ENCODE measurements at places on chromosomes 7 and 10.
A peak's percentile ranks its signal among the peaks of the same experiment; 100 is the strongest.

- DNase-seq, result no peak
Measured at GRCh38 chr10:132392184-132392800, 4.7 kb upstream of the PWWP2B start.

DNA sequence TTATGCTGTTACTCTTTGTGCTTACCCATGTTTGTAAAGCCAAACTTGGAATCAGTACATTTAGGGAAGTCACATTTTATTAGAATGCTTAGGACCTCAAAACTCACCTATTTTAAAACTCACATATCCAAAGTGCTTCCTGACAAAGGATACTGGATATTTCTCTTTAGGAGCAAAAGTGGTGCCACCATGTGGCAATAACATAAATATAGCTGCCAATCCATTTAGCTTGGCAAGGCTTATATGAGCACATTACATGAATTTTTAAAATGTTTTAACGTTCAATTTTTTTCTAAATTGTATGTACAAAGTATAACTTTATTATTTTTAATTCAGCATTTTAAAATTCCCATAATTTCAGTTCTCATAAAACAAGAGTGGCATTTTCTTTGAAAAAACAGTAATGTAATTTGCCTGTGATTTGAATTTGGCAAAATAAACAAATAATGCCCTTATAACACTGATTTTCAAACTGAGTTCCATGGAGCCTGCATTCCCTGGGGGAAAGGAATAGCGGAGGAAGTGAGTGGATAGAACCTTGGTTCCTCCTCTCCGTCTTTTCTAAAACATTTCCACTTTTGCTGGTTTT is 75.4 kb downstream of the HDAC9 start:
- no peak for DNase-seq

GRCh38 chr10:10520491-10521385 is 496.9 kb upstream of the CELF2 start:
- no peak for DNase-seq

DNA sequence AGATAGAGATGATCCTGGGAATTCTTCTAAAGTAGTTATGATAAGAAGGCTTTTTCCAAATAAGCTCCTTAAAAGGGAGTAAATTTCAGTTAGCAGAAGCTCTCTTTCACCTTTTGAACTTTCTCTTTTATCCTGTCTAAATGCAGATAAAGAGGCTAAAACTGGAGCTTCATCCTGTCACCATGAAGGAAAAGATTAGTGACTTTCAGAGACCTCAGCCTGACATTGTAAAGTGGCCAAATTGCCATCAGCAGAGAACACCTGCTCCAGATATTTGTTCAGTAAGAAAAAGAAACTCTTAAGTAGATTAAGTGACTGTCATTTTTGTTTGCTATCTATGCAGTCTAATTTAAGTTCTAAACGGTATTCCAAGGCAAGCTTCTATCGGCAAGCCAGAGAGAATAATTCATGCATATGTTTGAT is 18.3 kb downstream of the VWDE start:
- no peak for DNase-seq

DNA sequence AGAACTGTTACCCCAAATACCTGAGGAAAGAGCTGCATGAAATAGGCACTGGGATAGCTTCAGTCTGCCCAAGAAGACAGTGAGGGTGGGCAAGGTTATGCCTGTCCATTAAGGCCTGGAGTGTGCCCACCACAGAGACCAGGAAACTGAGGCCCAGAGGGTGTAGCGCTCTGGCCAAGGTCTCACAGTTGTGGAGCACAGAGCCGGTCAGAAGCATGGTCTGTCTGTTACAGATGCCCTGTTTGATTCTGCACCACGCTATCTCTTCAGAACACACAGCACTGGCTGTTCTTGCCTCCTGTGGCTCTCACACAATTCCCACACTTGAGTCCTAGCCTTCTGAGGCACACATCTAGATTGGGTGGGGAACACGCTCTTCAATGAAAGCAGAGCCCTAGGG is 261.4 kb downstream of the GRID1 start:
- no peak for DNase-seq

DNA sequence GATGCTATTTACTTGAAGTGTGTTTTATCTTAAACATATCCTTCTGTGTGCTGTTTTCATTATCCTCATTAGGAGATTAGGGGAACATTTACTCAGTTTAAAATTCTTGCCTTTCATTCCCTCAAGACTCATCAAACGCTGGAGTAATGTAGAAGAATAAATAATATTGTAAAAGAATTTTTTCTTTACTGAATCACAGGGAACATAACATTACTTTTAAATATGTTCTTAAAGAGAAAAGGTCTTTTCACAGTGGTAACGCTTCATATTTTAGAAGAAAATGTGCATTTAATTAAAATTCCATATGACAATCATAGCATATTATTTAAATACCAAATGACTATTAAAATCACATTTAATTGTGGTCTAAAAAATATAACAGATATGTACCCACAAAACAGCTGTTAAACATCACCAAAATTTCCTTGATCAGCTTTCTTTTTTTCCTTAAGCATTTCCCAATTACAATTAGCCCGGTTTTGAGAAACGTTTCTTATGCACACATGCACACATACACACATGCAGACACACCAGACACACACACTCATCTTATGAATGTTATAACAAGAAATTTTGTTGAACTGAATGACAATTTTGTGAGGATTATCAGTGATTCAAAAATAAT is 102.0 kb upstream of the GLI3 start:
- no peak for DNase-seq

DNA sequence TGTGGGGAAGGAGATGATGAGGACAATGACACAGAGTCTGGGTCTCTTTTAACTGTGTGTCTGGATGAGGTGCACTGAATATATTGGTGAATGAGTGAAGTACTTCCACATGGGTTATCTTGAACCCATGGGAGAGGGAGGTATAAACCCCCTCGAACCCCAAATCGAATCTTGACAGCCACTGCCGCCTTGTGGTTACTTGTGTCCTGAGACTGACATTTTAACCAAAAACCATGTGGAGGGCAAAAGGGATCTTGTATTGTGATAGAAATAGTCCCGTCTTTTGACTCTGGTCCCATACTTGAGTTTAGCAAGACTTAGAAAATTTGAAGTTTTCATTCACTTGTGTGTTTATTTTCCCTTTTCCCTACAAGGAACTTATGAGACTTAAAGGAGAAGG is 283.3 kb downstream of the PHTF2 start:
- no peak for DNase-seq

DNA sequence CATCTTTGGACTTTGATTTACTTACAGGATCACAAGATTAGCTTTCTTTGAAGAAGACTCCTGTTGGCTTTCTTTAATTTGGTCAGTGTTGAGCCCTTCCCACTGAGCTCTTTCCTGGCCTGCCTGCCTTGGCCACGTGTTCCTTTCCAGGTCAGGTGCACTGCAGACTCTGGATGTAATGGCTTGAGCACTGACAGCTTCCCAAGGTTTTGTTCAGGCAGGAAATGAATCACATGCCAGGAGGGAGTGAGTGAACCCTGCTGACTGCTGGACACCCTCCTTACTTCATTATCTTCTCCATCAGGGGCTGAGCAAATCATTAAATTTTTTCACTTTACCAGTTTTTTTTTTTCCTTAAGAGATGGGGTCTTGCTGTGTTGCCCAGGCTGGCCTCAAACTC is 29.8 kb downstream of the SNX10 start:
- no peak for DNase-seq

DNA sequence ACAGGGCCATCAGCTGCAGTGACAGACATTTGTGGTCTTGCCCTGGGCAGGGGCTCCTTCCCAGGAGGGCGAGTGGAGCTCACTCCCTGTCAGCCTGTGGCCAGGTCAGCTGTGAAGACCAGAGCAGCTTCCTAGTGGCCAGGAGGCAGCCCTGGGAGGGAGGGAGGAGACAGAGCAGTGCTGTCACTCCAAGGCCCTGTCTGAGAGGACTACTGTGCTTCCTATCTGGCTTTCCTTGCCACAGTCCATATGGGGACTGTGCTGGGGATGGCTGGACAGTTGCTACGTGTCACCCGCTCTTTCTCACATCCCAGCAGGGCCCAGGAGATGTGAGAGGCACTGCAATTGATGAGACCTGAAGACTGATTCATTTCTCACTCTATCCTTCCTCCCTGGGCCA is 15.2 kb upstream of the ADCYAP1R1 start:
- no peak for DNase-seq

DNA sequence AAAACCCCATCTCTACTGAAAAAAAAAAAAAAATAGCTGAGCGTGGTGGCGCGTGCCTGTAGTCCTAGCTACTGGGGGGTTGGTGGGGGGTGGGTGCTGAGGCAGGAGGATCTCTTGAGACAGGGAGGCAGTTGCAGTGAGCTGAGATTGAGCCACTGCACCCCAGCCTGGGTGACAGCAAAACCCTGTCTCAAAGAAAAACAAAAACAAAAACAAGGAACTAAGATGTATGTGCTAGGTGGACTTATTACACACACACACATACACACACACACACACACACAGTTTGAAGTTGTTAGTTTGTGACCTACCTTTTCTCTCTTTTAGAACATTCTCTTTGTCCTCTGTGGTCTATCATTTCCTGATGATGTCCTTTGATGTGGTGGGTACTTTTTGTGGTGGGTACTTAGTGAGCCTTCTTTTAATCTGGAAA is 53.5 kb downstream of the EXOC6 start:
- DNase-seq, result no peak

- peak; percentile 43 for DNase-seq
Measured at GRCh38 chr10:36534471-36535002, 590.9 kb upstream of the ANKRD30A start.

- no peak for DNase-seq
Measured at GRCh38 chr10:36592964-36593363, 532.4 kb upstream of the ANKRD30A start.

DNA sequence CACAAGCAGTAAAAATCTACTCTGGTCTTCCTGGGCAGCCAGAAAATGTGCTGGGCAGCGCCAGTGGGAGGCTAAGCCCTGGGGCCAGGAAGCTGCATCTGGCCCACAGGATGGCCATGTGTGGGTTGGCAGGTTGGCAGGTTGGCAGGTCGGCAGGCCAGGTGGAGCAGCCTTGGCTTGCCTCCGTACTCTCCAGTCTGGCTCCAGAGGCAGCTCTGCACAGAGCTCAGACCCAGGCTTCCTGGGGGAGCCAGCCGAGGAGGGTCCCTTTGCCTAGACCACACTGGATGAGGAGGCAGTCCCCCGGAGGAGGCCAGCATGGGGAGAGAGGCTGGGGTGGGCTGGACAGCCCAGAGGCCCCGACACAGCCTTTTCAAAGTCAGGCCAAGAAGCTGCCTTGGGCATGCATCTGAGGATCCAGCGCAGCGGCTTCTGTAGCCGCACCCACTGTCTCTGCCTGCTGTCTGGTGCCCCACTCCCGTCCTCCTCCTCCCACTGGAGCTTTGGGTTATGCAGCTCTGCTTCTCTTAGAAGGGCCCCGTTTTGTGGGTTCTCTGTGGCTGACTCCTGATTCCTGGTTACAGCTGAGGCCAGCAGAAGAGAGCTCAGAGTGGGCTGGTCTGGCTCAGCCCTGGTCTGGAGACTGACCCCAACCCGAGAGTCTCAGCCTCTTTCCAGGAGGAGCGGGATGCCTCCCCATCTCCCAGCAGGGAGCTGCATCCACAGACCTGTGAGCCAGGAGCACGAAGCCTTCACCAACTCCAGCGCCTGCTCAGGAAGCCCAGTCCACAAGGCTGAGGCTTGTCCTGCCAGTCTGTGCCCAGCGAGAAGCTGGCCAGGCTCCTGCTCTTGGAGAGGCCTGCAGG is 44.6 kb downstream of the CFAP46 start:
- no peak for DNase-seq

GRCh38 chr7:123865517-123866117 is 20.6 kb downstream of the HYAL4 start:
- DNase-seq, result no peak

GRCh38 chr7:27164367-27165088 is 809 bp downstream of the HOXA9 start:
- no peak for DNase-seq

DNA sequence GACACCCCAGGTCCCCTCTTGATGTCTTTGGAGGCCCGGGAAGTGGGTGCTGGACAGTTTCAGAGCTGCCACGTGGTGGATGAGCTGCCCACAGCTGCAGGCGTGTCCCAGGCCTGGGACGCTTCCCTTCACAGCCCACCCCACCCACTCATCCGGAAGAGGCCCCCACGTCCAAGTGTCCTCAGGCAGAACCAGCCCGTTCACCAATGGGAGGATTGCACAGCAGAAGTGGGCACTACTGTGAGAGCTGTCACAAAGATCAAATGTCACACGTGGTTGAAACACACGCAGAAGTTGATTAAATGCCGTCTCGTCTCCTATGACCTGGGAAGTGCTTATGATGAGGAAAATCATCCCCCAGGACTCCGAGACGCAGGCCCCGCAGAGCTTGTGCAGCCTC is 52.9 kb downstream of the STK32C start:
- DNase-seq, result no peak

DNA sequence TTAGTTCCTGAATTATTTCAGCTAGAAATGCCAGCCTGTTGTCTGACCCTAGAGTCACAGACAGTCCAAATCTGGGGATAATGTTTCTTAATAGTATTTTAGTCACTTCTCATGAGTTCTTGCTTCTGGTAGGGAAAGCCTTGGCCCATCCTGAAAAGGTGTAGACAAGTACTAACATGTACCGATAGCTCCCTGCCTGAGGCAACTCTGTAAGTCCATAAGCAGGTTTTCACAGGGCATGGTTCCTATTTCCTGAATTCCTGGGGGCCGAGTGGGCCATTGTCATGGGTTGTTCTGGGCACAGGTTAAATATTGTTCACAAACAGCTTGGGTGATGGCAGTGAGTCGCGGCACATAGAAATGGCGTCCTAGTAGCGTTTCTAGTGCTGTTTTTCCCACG is 3.1 kb upstream of the ZNF117 start:
- peak; percentile 12 for DNase-seq

DNA sequence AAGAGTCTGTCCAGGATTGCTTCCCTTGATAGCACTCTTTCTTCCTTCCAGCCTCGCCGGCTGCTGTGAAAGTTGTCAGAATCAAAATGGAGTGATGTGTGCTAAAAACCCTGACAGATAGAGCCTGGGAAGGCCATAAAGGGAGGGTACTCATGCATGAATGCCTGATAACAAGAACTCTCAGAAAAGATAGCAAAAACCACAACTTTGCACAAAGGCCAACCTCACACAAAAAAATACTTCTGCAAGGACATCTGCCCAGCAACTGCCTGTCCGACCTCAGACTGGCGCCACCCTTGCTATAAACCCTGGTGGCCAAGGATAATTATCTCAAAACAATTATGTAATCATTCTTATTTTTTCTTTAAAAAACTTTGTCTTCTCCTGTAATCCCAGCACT is 133.2 kb upstream of the SVIL start:
- DNase-seq, result no peak

GRCh38 chr7:46444256-46444655 is 523.2 kb upstream of the IGFBP3 start:
- no peak for DNase-seq

DNA sequence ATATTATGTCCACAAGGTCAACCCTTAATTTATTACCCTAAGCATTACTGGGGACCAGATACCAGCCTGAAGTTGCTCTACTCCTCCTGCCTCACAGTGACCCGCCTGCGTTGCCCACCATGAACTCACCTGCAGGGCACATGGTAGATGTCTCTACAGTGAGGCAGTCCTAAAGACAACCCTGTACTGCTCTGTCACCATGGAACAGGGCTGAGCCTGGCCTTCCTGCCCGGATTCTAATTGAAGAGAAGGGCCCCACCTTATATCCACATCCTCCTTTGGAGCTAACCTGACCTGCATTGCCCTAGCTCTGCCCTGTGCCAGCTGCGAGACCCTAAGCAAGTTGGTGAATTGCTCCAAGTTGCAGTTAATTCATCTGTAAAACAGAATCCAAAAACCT is 4.1 kb downstream of the SH3PXD2A start:
- no peak for DNase-seq

GRCh38 chr10:93722550-93722949 is 20.2 kb upstream of the FRA10AC1 start:
- no peak for DNase-seq

All from epithelial cell of prostate (primary cell).